ENCODE measurements at places on chromosomes 13 and 19.

- peak; percentile 24 for DNase-seq
Observed at GRCh38 chr13:42275098-42275471, 3.1 kb downstream of the AKAP11 start.

DNA sequence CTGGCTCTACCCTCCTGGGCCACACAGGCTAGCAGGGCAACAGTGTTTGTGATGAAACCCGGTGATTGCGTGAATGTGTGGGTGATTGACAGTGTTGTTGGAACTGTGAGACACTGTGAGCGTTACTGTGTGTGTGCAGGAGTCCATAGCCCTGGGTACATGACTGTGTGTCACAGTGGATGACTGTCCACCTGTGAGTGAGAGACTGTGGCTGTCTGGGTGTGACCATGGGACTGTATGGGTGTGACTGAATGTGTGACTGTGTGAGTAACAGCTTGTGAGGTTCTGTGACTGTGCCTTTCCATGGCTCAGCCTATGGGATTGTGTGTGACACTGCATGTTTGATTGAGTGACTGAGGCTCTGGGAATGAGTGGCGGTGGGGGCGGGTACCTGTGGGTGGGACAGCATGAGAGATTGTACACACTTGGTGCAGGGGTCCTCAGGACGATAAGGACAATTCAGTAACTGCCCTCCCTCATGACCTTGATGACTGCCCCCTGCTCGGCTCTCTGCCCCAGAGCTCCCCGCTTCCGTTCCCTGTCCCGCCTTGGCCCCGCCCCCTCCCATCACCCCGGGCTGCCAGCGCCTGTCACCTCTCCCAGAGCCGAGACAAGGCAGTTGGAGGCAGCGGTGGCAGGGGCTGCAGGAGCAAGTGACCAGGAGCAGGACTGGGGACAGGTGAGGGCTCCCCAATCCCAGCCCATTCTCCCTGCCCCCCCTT is at the start of gene GIPR:
TSS of gene GIPR (plus strand) at position 602 of the 722 bp plus-strand sequence. CDS start 1,300 bp downstream, outside the sequence.
- DNase-seq = peak; percentile 72

DNA sequence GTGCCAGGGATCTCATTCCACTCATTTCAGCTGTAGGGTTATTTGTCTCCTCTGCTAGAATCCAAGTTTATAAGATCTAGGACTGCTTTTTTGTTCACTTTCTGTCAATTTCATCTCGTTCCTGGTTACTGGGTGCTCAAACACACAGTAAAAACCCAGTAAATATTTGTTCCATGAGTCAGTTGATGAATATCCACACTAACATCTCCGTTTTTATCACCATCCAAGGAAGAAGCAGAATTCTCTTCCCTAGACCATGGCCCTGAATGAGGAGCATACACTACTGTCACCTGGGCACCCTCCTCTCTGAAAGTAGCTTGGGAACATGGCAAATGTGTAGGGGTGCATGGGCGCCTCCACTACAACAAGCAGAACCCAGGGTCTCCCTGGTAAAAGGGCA is 390.8 kb downstream of the FOXO1 start:
- peak; percentile 25 for DNase-seq

DNA sequence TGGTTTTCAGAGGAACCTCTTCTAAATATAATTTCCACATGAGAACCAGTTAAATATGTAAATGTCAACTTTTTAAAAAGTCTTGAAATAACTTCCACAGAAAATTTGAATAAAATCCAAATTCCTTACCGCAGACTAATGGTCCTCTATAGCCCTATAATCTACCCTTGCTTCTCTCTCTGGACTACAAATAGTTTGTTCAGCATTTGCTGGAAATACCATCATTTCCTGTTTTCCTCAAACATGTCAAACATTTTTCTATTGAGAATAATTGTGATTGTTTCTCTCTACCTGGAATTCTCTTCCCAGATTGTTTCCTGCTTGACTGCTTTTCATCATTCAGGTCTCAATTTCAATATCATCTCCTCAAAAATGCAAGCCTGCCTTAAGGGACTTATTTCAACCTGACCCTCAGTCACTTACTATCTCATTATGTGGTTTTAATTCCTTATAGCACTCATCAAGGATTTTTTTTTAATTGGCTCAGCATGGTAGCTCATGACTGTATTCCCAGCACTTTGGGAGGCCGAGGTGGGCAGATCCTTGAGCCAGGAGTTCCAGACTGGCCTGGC is 898.9 kb upstream of the MIR17HG start:
- peak; percentile 8 for DNase-seq

DNA sequence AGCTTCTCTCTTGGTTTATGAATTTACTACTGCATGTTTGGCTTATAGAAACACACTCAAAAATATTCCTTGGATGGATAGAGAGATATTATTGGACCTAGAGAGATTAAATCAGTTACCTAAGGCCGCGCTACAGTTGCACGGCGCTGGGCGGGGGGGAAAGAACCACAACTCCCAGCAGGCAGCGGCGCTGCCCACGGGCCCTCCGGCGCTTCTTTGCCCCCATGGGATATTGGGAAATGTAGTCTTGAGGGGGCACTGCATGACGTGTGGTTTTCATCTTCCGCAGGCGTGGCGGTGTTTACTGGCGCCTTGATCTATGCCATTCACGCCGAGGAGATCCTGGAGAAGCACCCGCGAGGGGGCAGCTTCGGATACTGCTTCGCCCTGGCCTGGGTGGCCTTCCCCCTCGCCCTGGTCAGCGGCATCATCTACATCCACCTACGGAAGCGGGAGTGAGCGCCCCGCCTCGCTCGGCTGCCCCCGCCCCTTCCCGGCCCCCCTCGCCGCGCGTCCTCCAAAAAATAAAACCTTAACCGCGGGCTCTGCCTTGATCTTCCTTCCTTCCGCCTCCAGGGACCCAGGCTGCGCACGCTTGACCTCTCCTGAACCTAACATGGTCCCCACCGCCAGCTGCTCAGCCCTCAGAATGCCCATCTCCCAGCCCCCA is 4.8 kb downstream of the EMP3 start:
- DNase-seq = no peak

GRCh38 chr13:27442071-27442647 is 8.2 kb downstream of the MTIF3 start:
- no peak for DNase-seq

DNA sequence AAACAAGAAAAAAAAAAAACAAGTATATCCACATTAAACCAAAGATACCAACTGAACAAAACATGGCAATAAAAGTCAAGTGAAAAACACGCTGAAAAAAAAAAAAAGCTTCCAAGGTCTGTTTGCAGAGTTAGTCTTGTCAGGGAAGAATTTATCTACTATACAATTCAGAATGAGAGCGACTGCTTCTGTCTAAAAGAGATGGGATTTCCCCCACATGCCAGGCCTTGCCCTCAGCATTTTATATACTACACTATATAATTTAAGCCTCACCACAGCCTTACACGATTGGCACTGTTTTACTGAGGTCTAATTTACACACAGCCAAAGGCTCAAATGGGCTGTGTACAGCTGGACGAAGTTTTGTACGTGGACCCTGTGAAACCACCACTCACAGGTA is 67.3 kb downstream of the FOXO1 start:
- DNase-seq = no peak

DNA sequence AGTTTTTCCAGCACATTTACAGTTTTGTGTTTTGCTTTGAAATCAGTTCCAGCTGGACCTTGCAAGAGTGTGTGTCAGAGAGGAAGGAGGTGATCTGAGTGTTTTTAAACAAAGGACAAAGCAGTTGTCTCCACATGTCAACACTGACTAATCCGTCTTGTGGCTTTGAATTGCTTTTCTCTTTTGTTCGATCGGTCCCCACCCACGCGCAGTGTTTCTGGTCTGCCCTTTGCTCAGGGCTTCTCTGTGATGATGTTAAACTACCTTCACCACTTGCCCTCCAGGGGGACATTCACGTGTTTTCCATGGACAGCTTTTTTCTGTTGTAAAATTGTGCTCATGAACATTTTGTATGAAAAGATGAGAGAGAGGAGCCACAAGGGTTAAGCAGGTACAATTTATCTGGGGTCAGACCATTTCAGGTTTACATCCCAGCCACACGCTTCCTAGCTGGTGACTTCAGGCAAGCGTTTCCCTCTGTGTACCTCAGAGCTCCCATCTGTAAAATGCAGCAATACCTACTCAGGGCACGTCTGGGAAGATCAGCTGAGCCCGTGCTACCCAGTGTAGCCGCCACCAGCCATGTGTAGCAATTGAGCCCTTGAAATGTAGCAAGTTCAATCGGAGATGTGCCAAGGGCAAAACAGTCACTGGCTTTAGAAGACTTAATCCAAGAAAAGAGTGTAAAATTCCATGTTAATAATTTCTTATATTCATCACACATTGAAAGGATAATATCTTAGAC is 13.5 kb upstream of the PLA2G4C start:
- DNase-seq = peak; percentile 81

DNA sequence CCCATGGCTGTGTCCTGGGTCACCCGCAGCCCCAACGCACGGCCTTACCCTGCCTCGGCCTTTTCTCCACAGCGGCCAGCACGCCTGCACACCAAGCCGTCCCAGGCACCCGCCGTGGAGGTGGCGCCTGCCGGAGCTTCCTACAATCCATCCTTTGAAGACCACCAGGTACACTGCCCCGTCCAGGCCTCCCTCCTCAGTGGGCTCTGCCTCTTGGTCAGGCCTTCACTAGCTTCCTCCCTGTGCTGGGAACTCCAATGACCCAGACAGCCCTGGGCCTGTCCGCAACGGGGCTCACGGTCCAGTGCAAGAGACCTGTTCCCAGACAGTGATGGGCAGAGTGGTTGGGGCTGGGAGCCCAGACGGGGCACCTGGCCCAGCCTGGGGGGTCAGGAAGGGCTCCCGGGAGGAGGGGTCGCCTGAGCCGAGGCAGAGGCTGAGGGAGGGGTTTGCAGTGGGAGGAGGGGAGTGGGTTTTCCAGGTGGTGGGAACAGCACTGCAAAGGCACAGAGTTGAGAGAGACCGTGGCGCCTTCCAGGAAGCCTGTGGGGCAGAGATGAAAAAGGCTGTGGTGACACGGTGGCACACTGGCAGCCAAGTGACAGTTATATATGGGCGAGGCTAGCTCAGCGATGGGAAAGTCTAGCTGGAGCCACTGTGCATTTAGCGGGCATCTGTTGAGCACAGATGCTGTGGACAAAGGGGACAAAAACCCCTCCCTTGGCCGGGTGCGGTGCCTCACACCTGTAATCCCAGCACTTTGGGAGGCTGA is 7.3 kb downstream of the NOP53 start:
- no peak for DNase-seq

GRCh38 chr19:10871711-10872545 is 575 bp downstream of the CARM1 start:
- peak; percentile 62 for DNase-seq

DNA sequence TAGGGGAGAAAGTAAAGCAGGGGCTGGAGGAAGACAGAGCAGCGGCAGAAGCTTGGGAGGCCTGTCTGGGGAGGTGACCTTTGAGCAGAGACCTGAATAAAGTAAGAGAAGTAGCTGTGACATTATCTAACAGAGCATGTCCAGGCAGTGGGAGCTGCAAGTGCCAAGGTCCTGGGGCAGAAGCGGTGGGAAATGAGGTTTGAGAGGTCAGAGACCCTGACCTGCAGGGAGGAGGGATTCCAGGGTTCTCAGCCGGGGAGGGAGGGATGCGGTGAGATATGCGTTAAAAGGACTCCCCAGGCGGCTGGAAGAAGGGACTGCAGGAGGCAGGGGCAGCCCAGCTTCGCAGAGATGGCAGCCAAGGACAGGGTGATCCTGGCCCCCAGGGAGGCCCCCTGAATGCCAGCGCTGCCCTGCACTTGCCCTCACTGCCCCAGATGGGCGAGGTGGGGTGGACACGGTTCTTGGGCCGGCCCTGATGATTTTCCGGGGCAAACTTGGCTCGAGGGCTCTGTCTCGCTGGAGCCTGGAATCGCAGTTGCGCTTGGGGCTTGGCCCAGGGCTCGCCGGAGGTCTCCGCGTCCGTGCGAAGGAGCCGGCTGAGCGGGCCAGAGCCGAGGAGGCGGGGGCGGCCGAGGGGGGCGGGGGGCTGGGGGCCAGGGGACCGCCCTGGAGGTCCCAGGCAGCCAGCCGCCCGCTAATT is 3.2 kb downstream of the CRLF1 start:
- peak; percentile 66 for DNase-seq

- DNase-seq = no peak
Observed at GRCh38 chr13:59607780-59608233, 555.9 kb downstream of the DIAPH3 start.

DNA sequence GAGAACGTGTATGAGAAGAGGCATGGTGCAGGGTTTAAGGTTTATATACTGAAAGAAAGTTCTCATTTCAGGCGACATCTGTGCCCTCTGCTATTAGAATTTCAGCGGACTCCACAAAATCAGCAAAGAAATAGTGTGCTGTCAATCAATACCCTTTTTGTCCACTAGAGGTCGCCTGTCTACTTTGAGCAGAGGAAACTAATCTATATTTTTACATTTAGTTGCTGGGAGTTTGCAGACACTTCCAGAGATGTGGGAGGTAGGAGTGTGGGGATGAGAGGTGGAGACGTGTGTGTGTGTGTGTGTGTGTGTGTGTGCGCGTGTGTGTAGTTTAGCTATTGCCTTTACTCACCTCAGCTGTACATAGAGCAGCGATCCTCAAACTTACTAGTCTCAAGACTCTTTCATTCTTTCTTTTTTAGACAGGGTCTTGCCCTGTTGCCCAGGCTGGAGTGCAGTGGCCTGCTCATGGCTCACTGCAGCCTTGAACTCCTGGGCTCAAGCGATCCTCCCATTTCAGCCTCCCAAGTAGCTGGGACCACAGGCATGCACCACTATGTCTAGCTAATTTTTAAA is 9.7 kb downstream of the INAFM1 start:
- DNase-seq = peak; percentile 53

- DNase-seq = no peak
Observed at GRCh38 chr19:5337708-5338655, 2.6 kb downstream of the PTPRS start.

DNA sequence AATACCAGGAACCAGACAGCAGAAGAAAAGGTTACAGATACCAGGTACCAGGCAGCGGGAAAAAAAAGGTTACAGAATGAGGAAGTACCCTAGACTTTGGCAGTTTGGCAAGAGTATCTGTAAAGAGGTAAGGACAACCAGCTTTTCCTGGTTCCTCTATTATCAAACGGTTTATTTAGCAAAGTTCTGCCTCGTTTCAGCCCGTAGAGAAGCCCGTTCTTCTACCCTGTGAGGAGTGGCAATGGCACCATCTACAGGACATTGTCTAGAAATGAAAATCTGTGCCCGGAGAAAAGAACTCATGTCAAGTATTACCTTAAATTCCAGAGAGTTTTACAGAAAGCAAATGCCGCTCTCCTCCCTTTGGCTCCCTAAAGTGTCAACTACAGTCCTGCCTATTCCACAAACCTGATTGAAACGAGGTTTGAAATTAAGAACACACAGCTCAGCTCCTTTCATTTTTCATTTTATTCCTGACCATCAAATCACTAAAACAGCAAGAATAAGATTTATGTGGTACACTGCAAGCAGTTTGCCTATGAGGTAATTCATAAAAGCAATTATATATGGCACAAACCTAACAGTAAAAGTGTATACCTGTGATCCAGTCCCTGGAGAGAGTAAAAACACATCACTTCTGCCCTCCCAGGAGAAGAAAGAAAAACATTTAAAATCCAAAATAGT is 226.3 kb downstream of the SLC7A1 start:
- DNase-seq = peak; percentile 69

- DNase-seq = peak; percentile 66
Observed at GRCh38 chr19:5112681-5113575, 144.0 kb downstream of the KDM4B start.

DNA sequence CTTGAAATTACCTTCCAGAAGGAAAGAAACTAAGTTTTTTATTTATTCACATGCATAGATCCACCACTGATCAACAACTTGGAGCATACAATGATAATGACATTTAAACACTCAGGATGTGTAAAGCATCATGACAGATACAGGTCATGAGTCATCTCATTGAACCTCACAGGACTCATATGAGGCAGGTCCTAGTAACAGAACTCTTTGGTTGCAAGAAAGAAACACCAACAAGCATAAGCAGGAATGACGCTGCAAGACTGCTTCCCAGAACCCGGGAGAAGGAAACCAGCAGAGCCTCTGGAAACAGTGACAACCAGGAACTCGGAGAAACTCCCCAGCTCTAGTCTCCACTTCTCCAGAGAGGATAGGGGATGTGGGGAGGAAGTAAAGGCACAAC is 60.8 kb upstream of the IPO5 start:
- peak; percentile 86 for DNase-seq

Measured in GM23248 (cell line).